ENCODE measurements at places on chromosomes 12 and 14. TPM values are rescaled to one million over a fixed set of nuclear protein-coding genes. Genes with fewer than 3 reads are reported as not detected.

RECQL gene
- 21.4 TPM for total RNA-seq

KIF5A gene
- 4.8 TPM for total RNA-seq

ADAM20 gene
- total RNA-seq, result 3.1 TPM

INHBC gene
- not detected for total RNA-seq

CFAP251 gene
- 4.4 TPM for total RNA-seq

CCDC197 gene
- not detected for total RNA-seq

CNTN1 gene
- 18.0 TPM for total RNA-seq

CLEC2B gene
- total RNA-seq, result 17.8 TPM

HOTAIR gene
- total RNA-seq, result 0.20 TPM

INF2 gene
- 232 TPM for total RNA-seq

NXPH4 gene
- total RNA-seq, result not detected

IGFBP6 gene
- total RNA-seq, result 4,573 TPM

MIS18BP1 gene
- total RNA-seq, result 55.1 TPM

DNA sequence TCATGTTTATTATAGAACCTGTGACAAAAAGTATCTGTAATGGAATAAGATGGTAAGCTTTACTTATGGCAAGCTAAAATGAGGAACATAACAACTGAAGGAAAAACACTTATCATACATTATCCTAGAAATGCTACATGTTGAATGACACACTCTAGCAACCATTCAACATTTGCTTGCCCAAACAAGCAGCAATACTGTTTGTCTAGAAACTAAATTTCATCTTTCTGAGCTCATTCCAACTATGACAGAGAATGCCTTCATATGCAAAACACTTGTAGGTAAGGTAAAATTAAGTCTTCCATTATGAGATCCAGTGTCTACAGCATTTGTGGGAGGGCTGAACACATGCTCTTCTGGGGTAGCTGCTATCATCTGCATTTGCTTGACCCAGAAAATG is 108.1 kb downstream of the MDGA2 start:
- no peak for DNase-seq

DNA sequence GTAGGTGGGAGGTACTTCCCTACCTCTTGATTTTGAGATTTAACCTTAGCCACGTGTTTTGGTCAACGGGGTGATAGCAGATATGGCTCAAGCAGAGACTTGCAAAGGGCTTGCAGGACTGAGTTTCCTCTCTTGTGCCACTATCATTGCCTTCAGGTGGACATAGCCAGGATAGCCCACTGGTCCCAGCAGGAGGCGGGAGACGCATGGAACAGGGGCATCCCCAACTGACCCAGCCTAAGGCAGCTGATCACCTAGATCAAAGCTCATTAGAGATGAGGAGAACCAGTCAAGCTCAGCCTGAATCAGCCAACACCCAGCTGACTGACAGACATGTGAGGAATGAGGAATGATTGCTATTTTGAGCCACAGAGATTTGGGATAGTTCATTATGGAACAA is 49.6 kb downstream of the CALM1 start:
- DNase-seq, result no peak

- no peak for DNase-seq
Observed at GRCh38 chr12:60223242-60223641, 627.4 kb downstream of the SLC16A7 start.

DNA sequence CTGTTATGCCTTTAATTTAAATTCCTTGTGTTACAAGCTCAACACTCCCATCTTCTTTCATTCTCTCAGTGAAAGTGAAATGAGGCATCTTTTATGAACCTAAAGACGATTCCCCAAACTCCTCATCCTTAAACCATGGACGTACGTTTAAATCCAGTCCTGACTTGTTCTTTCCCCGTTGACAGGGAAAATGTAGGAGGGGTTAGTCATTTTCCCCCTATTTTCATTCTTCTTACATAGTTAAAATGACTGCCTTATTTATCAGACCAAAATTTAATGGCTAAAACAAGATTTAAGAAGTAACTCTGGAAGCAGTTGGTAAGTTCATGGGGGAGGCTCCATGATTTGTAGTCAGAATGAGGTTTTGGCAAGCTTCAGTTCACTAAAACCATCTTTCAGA is 134.9 kb downstream of the KCNA5 start:
- no peak for DNase-seq

DNA sequence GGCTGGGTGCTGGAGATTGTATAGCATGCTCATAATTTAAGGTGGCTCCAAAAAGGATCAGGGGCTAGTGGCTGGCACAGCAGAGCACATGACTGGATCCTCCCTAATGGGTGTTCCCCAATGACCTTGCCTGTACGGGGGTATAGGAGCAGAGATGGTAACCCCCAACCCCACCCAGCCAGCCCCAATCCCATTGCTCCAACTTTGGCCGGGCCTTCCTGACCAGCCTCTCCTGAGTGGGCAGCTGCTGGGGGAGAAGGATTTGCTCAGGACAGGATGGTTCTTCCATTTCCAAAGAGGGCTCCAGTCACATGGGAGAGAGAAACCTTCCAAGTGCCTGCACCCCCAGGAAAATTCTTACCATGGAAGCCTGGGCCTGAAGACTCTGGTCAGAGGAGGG is 15.3 kb upstream of the NR4A1 start:
- no peak for DNase-seq

- DNase-seq, result no peak
Observed at GRCh38 chr14:66982247-66982646, 207.0 kb upstream of the GARIN2 start.

DNA sequence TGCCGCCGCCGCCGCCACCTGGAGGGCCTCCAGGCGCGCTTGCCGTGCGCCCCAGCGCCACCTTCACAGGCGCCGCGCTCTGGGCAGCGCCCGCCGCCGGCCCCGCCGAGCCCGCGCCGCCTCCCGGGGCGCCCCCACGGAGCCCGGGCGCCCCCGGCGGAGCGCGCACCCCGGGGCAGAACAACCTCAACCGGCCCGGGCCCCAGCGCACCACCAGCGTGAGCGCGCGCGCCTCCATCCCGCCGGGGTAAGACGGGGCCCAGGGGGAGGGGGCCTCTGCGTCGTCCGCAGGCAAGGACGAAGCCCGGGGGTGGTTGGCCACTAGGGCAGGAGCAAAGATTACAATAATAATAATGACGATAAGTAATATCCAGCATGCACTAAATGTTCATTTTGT is 21.3 kb downstream of the DTX1 start:
- no peak for DNase-seq

- DNase-seq, result no peak
Observed at GRCh38 chr12:65882486-65882885, 58.2 kb downstream of the HMGA2 start.

DNA sequence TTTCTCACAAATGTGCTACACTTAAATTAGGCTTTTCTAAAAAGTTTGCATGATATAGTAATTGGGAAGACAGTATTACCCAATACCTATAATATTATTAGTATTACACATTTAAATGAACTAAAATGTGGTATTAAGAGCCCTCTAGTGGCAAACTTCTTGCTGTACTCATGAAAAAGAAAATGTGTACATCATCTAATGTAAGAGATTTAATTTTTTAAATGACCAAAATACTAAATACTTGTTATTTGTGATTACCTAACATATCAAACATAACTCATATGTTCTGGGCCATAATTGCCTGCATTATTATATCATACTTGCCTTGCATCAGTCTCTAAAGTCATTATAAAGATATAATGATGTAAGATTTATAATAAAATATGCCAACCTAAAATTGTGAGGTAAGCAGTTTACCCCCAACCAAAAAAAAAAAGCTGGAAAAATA is 64.2 kb downstream of the DNAI7 start:
- no peak for DNase-seq

DNA sequence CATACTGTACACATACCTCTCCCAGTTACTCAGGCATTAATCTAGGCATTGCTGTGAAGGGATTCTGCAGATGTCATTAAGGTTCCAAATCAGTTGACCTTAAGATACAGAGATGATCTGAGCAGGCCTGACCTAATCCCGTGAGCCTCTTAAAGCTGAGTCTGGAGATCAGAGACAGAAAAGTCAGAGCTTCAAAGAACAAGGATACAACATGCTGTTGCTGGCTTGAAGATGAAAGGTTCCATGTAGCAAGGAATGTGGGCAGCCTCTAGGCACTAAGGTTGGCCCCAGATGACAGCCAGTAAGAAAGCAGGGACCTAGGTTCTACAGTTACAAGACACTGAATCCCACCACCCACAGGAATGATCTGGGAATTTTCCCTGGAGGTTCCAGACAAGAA is 81.1 kb downstream of the MAP1LC3B2 start:
- no peak for DNase-seq

- DNase-seq, result no peak
Observed at GRCh38 chr14:23122086-23122485, 3.0 kb upstream of the CEBPE start.

DNA sequence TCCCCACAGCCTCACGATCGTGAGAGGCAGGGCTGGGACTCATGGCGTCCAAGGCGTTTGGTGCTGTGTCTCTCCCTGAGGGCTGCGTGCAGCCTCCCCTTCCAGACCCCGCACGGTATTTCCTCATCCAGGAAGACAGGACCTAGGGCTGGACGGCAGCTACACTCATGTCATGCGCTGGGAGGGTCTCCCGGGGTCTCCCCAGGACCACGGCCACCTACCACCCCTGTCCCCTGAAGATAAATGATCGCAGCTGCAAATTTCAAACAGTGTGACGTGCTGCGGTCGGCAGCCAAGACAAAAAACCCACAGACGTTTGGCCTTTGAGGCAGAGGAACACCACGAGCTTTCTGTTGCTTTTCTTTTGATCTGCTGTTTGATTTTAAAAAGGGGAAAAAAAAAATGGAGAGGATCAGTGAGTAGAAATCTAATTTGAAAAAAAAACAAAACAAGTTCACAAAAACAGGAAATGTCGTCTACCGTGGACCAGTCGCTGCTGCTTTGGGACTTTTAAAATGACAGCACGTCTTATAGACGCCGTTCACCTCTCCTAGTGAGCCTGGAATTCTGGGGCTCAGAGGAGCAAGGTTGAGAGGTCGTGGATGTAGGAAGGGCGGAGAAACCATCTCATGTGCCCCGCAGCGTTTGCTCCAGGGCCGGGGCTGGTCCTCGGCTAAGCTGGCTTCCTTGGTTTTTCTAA is 237.6 kb downstream of the SLC41A2 start:
- no peak for DNase-seq

GRCh38 chr12:47216150-47216677 is 136.5 kb upstream of the AMIGO2 start:
- peak; percentile 23 for DNase-seq

GRCh38 chr12:101488469-101488868 is 13.3 kb downstream of the SPIC start:
- no peak for DNase-seq

GRCh38 chr14:104602315-104602932 is 2.1 kb downstream of the TMEM179 start:
- no peak for DNase-seq

DNA sequence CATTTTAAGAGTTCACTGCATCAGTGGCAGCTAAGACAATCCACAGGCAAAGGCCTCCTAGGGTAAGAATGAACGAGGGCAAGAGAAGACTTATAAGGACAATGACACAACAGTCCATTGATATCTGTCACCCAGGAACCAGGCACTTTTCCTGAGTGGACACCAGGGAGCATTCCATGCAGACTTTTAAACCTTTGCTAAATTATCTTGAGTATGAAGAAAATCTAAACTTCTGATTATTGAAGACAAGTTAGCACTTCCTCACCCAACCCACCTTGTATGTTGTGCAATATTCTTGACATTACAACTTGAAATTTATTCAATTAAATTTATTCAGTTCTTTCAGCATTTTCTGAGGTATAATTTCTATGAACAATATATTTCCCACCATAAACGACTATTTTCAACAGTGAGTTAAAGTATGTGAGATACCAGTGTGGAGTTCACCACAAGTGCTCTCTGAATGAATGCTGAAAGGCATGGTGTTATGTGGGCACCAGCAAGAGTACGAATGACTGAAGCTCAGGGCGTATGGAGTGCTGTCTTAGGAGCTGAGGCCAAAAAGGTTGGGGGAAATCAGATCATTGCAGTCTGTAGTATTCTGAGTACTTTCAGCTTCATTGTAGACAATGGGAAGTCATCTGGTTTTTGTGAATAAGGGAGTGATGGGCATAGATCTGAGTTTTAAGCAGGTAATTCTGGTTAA is 124.3 kb upstream of the LMNTD1 start:
- no peak for DNase-seq

- no peak for DNase-seq
Observed at GRCh38 chr14:50318031-50318626, 6.0 kb downstream of the DMAC2L start.

- no peak for DNase-seq
Observed at GRCh38 chr12:70645494-70646317, 8.5 kb upstream of the PTPRB start.

DNA sequence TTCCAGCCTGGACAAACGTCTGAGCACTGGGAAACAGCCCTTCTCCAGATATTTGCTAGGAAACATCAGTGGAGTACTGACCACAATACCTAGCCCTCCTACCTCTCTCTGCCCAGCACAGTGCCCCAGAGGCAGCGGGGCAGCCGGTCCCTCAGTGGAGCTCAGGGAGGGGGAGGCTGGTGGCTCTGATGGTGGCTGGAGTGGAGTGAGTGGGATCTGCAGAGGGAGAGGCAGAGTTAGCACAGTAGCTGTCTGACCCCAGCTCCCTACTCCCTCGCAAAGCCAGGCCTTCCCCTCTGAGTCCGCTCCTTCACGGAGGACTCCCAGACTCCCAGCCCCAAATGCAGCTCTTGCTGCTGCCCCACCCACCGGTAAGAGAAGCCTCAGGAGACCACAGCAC is 30.0 kb downstream of the NCKAP5L start:
- no peak for DNase-seq
